Cortex of kidney (tissue), 1 donor: ENCODE measurements at places on chromosomes 3 and 15.

- DNase-seq = no peak
These were observed 60.3 kb upstream of the PDZRN3 start for GRCh38 chr3:73685061-73685460.

DNA sequence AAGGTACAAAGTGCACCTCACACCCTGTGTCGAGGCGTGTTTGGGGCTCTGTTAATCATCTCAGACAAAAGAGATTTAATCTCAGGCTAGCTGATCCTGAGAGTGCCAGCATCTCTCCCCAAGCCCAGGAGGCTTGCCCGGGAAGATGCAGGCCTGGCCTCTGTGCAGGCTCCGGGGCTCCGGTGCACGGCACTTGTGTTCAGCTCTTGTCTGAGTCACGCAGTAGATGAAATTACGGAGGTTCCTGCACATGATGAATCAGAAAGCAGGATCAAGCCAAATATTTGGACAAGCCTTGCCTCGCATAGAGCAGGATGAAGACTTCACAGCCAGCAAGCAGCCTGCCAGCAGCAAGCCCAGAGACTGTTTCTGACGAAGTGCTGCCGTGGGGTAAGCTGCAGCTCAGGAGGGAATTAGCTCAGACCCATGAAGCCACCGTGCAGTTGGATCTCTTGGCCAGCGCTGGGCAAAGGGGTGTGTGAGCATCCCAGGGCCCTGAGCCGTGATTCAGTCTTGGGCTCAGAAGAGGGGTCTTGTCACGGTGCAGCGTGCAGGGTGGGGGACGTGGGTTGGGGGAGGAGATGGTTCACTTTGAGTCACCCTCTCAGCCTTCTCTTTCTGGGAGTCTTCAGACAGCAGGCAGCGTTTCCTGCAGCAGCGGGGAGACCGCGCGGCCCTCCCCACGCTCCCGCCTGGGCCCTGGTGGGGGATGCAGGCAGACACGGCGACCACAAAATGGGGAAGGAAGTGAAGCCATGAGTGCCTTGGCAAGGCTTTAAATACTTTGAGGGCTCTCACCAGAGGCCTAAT is 89.2 kb upstream of the MEF2A start:
- no peak for DNase-seq

DNA sequence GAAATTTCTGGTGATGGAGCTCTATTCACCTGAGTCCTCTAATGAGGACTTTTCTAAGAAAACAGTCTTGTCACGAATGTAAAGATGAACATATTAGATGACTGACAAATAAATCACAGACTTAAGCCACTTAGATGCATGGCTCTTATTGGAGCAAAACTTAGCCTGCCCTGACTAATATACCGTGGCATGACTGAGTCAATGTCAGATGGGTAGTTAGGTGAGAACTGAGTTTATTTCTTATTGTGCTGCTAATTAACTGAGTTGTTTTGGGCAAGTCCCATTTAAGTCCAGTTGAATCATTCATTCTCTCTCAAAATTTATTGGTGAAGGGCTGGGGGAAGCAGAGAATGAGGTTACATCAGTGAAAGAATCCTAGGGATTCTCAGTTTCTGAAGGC is 459.8 kb downstream of the MCTP2 start:
- DNase-seq = no peak

GRCh38 chr3:157888040-157888439 is 218.2 kb downstream of the SHOX2 start:
- DNase-seq = no peak

GRCh38 chr3:62373215-62373614 is at the start of gene FEZF2:
TSS of gene FEZF2 (minus strand) at chr3:62373550. CDS start at chr3:62372868, 682 bp downstream.
- no peak for DNase-seq

- no peak for DNase-seq
These were observed 18.2 kb downstream of the PLOD2 start for GRCh38 chr3:146142757-146143156.

DNA sequence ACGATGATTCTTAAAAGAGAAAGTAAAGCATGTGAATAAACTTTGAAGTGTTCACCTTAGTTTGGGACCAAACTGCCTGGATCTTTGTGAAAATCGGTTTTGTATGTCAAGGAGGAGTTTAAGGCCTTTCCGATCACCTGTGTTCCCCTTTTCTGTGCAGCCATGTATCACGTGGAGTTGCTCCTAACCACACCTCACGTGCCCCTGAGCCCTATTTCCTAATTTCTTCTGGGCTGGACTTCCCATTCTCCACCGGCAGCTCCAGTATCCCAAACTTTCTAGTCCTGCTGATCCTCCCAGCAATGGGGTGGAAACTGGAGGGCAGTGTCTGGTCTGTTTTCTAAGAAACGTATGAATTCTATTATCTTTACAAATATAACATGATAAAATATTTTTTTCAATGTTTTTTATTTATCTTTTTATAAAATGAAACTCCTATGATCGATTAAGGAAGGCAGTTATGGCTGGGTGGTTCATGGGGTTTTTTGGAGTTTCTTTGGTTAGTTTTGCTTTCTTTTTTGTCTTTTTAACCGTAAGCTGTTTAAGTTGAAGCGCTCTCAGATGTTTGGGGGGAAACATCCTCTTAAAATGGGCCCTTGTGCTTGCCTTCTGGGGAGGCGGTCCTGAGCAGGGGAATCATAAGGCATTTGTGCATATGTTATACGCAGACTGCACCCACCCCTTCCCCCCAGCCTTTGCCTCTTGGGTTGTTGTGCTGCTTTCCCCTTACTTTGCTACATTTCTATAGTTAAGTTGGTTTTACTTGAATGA is 43.6 kb upstream of the WWTR1 start:
- DNase-seq = no peak

GRCh38 chr3:37987315-37987697 is 3.3 kb upstream of the VILL start:
- no peak for DNase-seq

DNA sequence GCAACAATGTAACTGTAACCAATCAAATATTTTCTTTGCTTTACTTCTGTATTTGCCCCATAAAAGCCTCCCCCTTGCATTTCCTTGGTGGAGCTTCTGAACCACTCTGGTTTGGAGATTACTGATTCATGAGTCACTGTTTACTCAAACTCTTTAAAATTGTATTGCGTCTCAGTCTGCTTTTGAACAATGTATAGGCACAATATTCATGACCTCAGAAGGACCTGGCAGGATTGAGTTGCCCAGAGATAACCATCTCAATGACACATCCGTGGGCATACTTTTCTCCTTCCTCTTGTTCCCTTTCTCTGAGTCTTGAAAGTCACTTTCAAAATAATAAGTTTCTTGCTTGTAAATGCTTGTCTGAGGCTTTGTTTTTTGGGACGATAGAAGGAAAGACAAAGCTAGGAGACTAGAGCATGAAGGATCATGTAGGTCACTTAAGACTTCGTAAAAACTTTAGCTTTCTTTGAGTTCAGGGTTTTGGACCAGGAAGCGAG is 57.1 kb upstream of the POU1F1 start:
- DNase-seq = no peak

DNA sequence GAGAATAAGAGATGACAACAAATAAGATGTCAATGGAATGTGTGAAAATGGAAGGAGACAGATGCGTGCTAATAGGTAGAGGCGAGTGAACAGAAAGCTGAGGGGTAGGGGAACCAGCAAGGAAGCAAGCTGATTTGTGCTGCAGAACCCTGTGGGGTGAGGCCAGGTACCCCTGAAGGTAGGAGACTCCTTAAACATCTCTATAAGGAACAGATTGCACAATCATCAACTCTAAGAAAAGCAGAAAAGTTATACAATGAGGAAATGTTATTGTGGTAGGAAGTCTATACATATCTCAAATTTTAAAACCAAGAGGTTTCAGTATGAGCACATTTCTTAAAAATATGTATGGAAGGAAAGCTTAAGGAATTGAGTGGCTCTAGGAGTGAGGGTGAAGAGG is 315.0 kb upstream of the TPM1 start:
- DNase-seq = no peak

- DNase-seq = no peak
These were observed 49.5 kb downstream of the EFCAB12 start for GRCh38 chr3:129378949-129379348.

- no peak for DNase-seq
These were observed 99.7 kb downstream of the CPN2 start for GRCh38 chr3:194251461-194251860.

GRCh38 chr15:34336231-34336990 is 1.2 kb downstream of the SLC12A6 start:
- DNase-seq = no peak

GRCh38 chr3:123576122-123576521 is 8.7 kb downstream of the HACD2 start:
- no peak for DNase-seq

DNA sequence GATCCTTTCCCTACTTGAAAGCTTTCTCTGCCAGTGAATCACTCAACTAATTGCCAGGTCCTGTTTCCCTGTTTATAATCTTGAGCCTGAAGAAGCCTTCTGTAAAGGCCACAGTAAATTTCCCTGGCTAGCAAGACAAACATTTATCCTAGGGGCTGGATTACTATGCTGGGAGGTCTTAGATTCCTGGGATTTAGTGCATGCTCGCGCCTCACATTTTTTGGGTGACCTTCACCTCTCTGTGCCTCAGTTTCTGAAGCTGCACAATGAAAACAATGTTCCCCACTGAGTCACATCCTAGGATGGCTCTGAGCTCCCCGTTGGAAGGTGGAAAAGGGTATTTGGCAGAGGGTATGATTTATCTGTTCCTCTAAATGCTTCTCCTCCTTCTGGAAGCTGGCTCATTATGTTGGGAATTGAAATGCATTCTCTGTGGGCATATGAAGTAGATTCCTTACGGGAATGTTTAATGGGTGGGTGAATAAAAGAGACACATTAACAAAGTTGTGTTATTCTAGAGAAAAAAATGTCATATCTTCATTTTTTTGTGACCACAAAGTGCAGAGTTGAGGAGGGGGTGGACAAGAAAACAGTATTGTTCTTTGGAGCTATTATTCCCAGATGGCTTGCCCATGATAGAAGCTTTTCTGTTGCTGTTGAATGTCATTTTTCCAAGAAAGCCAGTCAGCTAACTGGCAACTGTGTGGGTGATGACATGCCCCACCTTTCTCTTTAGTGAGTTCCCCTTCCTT is 32.4 kb downstream of the LSM3 start:
- DNase-seq = no peak

DNA sequence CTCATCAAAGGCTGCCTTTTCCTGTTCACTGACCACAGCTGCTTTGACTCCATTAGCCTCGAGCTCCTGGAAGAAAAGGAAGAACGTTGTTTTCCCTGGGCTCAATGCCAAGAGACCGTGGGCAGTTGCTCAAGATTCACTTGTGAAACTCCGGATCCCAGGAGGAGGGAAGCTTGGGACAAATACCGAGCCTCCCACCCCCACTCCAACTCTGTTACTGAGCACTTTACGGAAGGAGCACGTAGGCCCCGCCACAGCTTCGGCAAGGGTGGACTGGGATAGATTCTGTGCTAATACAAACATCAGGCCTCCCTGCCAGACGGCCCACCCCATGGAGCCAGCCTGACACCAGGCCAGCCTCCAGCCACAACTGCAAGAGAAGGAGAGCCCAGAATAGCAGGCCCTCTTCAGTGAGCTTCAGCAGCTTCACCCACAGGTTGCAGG is 10.8 kb upstream of the FANCD2 start:
- DNase-seq = no peak

- no peak for DNase-seq
These were observed 74.5 kb downstream of the NSUN3 start for GRCh38 chr3:94137377-94137776.

GRCh38 chr3:13461169-13462124 is 18.7 kb upstream of the HDAC11 start:
- DNase-seq = no peak

DNA sequence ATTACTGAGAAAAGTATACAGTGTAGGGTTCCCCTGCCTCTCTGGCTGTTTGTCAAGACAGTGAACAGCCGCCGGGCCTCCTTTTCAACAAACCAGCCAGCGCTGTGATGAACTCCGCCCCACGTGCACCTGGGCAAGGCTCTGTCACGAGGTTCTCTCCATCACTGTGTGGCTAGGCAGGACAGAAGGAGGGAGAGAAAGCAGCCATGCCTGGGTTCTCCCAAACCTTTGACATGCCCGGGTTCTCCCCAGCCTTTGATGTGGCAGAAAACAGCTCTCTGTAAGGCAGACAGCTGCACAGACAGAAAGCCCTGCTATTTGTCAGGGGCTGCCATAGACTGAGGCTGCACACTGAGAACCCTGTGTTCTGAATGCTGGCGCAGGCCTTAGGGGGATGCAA is 101.4 kb upstream of the TRPM1 start:
- no peak for DNase-seq

GRCh38 chr3:143855183-143855582 is 6.9 kb upstream of the SLC9A9 start:
- DNase-seq = no peak

GRCh38 chr3:104960579-104960978 is 406.1 kb upstream of the ALCAM start:
- no peak for DNase-seq

DNA sequence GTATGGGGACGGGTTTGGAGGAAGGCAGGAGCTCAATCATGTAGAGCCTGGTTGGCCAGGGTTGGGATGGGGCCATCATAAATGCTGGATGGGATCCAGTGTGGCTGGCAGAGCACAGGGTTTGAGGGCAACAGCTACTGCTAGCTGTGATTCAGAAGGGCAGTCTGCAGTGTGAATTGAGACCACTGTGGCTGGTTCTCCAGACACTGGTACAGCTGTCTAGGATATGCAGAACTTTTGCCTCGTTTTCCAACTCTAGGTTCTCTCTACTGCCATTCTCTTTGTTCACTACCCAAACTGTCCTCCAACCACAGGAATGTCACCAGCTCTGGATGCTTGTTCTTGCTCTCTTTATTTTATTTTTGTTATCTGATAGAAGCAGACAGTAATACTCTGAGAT is 543.6 kb downstream of the AGBL1 start:
- DNase-seq = no peak

- no peak for DNase-seq
These were observed at the start of gene PAQR9 for GRCh38 chr3:142963516-142964448. TSS of gene PAQR9 (minus strand) at chr3:142963674. CDS start at chr3:142963336, 338 bp downstream.

DNA sequence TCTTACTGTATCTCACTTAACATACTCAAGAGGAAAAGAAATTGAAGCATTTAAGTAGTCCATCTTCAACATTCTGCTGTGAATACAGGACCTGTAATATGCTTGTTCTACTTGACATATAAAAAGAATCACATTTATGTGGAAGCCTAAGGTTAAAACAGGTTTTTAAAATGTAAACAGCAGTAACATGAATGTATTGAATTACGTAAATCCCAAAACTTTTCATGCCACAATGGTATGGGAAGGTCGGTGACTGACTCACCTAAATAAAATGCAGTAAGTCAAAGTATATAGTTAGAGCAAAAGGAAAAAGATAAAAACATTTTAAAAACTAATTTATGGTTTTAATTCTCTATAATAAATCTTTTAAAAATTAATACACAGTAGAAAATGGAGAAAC is 115.7 kb upstream of the TJP1 start:
- DNase-seq = no peak

- no peak for DNase-seq
These were observed 23.2 kb upstream of the VILL start for GRCh38 chr3:37967260-37967881.

- no peak for DNase-seq
These were observed 59.9 kb downstream of the ADCY5 start for GRCh38 chr3:123388811-123389627.

GRCh38 chr15:56734013-56734635 is 815 bp upstream of the ZNF280D start:
- DNase-seq = no peak
